CD4-positive, alpha-beta T cell (primary cell): ENCODE measurements at places on chromosomes 12 and 14.

GRCh38 chr14:106210650-106211049, 684.3 kb downstream of the TMEM121 start:
- DNase-seq: no peak

- no peak for DNase-seq
These were observed 269.5 kb downstream of the FBXL14 start for GRCh38 chr12:1324910-1325309.

- DNase-seq: no peak
These were observed 23.5 kb downstream of the CCDC92 start for GRCh38 chr12:123948796-123949769.

GRCh38 chr12:103817791-103818190, 23.2 kb downstream of the NT5DC3 start:
- DNase-seq: no peak

GRCh38 chr12:108268397-108268796, 70.7 kb downstream of the CMKLR1 start:
- no peak for DNase-seq

DNA sequence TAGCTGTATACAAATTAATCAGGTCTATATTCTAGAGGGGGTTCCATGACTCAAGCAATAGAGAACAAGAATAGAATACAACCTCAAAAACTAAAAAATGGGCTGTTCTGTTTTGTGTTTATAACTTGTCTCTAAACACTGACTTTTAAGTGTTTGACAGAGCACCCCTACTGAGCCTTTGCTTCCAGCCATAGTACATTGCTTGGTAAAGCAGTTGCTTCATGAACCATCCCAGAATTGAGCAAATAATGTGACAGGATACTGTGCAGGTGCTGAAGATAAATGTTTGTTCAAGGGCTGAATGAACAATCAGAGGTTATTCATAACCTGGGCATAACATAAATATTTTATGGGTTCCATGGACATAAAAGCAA, 11.5 kb downstream of the SPTSSA start:
- DNase-seq: no peak

DNA sequence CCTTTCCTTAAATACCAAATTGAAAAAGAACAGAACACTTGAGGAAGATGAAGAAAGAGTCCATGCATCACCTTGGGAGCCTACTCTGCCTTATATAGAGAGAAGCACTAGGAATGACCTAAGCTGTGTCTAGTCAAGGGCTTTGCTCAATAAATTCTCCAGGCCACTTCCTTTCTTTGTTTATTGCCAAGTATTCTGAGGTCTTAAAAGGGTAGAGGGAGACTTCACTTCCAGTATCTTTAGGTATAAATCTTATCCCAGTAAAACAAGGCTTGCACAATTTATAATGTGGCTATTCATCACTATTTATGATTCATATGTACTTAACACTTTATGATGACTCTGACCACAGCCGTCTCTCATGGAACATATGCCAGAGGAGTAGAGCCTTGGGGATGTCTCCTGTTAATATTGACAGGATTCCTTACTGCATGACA, 85.1 kb upstream of the ARHGAP5 start:
- DNase-seq: no peak

DNA sequence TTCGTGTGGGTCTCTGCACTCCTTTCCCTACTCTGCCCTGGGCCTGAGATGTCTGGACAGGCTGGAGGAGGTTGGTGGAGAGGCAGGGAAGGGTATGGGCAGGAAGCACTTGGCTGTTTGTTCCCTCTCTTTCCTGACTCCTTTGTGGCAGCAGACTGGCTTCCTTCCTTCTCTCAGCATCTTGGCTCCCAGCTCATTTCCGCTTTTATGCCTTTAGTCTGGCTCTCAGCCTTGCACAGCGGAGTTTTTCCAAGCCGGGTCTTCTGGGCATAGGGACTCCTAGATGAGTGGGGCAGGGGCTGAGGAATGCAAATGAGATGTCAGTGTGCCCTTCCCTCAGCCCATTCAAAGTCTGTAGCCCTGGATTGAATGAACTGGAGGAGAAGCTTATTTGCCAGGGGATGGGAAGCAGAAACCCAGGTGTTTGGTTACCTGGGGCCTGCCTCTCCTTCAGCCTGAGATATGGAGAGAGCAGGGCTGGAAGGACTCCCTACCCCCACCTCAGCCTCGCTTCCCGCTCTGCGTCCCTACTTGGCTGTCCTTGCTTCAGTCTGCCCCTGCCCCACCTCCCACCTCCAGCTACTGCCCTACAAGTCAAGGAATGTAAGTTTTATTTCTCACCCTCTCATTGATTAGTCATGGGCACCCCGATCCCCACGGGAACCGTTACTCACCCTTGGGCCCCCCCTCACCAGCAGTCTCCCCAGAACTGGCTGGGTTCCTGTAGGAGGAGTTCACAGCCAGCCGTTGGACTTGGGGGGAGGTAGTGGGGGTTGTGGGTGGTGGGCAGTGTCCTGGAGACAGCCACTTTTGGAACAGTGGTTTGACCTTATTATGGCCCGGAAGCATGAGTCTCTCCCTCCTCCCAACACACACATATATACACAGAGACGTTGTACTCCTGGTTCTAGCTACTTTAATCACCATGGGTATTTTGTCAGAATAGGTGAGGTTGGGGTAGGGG, 9.3 kb upstream of the ITGA5 start:
- DNase-seq: no peak

GRCh38 chr12:2390850-2391390, 338.1 kb downstream of the CACNA1C start:
- DNase-seq: no peak

GRCh38 chr12:34097213-34097612, 74.9 kb downstream of the ALG10 start:
- no peak for DNase-seq
